ENCODE measurements at places on chromosomes 2 and 18.

GRCh38 chr2:73293534-73294171 is at the start of gene EGR4:
EGR4 (minus strand) TSS chr2:73293548; CDS start chr2:73293317, 231 bp downstream.
- DNase-seq, result peak; percentile 81

DNA sequence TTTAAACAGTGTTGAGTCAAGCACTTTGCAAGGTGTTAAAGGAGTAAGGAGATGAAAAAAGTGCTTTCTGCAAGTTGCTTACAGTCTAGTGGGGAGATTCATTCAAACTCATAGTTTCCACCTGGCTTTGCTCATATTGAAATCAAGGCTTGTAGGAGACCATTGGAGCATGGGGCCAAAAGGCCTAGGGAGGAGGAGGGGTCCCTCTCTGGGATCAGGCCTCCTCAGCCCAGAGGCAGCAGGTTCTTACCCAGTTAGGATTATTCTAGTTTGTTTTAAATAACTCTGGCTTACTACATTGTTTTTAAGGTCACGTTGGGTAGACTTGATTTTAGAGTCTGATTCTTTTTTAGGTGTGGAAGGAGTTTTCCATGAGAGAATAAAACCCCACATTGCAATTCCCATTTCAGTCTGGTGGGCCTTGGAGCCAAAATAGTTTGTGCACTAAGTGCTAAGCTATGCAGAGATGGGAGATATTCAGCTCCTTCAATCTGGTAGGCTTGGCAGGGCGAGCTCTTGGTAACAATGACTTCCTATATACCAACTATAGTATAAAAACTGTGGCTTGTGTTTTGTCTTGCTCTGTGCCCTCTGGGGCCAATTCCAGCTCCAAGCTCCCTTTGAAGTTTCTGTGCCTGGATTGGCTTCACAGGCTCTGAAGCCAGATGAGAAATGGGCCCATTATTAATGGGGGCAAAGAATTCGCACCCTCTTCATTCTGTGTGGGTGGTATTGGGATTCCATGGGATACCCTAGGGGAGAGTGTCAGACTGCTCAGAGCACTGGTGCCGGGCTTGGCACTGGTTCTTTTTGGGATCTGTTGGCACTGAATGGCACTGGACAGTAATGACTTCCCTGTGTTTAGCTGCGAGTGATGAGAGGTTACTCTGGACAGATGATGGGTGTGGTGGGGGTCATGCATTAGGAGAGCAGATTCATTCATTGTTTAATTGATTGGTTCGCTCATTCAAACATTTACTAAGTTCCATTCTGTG is 301.1 kb downstream of the MYCN start:
- DNase-seq, result no peak

DNA sequence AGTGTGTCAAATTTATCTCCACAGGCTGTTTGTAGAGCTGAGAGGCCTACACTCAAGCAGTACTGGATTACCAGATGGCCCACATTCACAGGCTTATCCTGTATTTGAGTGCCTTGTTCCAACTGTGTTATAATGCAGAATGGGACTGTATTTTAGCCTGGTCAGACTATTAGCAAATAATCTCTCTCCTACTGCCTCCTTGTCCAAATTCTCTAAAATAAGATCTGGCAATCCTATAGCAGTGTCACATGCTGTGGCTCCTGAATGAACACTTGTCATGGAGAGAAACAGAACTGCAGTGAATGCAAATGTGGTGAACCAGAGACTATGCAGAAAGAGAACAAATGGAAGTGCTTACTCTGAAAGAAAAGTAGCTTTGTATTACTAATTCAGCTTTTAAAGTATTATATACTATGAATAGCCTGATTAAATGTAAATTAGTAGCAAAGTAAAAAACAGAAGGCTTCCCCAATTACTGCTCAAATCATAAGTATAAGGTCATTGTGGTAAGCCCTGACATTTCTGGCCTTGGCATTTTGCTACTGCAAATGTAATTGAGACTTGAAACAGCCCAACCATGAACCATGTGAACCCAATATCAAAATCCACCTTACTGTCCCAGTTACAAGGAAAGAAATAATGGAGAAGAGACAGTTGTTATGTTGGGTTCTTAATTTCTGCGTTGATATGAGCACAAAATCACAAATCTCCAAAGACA is 80.0 kb downstream of the MAP4K3 start:
- no peak for DNase-seq

- no peak for DNase-seq
Observed at GRCh38 chr2:180776921-180777320, 203.5 kb upstream of the UBE2E3 start.

GRCh38 chr18:24189664-24190346 is 50.9 kb downstream of the CABYR start:
- no peak for DNase-seq

- DNase-seq, result no peak
Observed at GRCh38 chr18:68301441-68301840, 413.5 kb downstream of the TMX3 start.

DNA sequence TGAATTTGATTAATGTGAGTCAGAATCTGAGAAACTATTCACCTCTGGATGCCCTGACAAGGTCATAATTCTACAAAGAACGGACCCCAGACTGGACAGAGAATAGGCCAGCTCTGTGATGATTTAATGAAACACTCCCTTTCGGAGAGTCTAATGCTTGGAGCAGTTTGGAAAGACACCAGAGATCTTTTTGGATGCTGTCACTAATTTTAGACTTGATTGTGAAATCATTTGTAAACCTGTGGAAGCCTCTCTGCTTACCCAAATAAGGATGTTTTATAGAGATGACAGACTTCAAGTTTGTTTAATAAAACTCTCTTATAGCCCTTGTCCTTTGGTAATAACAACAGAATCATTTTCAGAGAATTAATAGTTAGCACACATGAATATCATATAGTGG is 83.5 kb downstream of the MYL12B start:
- DNase-seq, result no peak

GRCh38 chr2:58239243-58239925 is 1.7 kb downstream of the FANCL start:
- DNase-seq, result no peak

DNA sequence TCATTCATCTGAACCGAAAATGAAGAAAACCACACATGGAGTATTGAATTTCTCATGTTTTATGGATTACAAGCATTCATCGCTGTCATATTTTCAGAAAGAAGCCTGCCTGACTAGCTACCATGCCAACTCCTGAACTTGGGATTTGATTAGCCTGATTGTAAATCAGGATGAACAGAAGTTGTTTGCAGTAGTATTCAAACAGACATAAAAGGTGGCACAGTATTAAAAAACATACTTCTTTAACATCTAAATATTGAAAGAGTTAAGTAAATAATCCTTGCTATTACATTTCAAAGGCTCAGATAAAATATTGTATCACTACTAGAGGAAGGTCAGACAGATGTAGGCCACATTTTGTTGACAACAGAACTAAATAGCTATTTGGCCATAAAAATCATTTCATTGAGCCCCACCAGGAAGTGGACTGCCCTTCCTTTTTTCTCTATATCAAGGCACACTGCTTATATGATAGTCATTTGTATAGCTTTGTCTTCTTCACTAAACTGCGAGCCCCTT is 21.6 kb downstream of the SLC38A11 start:
- no peak for DNase-seq

GRCh38 chr18:51999351-51999750 is 340.6 kb upstream of the DCC start:
- no peak for DNase-seq

DNA sequence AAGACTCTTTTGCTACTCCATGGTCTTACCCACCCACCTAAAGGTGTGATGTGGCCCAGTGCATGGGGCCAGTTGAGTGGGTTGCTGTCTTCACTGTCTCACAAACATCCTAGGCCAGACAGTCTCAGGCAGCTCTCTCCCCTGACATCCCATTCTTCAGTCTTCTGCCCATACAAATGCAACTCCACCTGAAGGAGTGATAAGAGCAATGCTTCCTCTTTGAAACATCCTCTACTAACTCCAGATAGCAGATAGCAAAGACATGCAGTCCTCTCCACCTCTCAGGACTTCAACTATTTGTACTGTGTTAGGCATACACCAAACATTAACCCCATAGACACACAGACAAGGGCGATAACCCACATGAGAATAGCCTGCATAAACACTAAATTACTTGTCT is 71.3 kb downstream of the MTHFD2 start:
- DNase-seq, result no peak

DNA sequence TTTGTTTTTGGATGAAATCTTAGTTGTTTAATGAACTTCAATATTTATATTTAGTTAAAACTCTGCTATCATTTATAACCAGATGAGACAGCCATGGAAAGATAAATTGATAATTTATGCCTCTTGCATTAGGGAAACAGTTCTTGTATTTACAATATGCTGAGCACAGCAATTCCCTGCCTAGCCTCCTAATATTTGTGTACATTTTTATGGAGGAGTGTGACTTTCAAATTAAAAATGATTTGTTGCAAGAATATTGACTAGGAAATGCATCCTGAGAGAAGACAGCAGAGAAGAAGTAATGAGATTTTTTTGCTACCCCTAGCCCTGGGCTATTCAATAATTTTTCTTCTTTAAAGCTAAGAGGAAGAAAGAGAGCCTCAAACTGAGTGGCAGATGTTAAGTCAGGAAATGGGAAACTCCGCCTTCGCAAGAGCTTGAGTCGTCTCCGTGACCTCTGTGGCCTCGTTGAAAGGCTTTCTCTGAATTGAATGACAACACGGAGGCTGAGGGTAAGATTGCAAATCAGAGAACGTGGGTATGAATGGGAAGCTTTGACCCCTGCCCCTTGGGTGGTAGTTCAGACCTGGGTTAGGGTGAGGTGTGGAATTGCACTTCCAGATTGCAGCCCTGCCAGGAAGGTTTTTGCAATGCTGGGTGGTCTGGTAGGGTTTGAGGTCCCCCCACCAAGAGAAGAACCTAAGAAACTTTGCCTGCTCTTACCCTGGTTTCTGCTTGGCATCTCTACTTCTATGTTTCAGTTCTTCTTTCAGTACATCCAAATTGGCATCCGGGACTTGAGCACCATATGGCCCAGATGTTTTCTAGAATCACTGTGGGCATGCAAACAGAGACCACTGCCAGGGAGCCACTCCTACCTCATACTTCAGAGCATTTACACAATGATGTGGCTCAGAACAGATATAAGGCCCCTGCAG is 210.3 kb upstream of the RBMS1 start:
- DNase-seq, result peak; percentile 45

- DNase-seq, result no peak
Observed at GRCh38 chr2:72138921-72139381, 8.7 kb downstream of the CYP26B1 start.

GRCh38 chr2:188787021-188787657 is 187.0 kb upstream of the COL3A1 start:
- DNase-seq, result no peak

- DNase-seq, result no peak
Observed at GRCh38 chr2:222526480-222527277, 102.3 kb downstream of the SGPP2 start.

DNA sequence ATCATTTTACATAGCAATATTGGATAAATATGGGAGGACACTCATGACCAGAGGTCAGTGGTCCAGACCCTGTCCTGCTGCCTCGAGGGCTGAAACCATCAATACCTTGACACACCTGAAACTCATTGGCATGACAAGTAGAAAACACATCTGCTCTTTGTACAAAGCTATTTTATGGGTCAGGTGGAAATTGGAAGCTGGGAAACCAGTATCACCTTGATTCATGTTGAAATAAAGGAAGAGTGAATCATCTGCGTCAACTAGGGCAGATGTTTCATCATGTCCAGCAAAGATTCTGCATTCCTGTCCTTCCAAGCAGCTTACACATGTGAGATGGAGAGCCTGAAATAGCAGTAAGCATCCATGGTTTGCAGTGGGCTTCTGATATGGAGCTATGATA is 80.0 kb upstream of the ERBB4 start:
- no peak for DNase-seq

DNA sequence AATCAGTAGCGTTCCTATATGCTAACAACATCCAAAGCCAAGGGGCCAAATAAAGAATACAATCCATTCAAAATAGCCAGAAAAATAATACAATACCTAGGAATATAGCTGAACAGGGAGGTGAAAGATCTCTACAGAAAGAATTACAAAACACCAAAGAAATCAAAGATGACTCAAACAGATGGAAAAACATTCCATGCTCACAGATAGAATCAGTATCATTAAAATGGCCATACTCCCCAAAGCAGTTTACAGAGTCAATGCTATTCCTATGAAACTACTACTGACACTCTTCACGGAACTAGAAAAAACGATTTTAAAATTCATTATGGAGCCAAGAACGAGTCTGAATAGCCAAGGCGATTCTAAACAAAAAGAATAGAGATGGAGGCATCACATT is 57.4 kb downstream of the CCBE1 start:
- no peak for DNase-seq

DNA sequence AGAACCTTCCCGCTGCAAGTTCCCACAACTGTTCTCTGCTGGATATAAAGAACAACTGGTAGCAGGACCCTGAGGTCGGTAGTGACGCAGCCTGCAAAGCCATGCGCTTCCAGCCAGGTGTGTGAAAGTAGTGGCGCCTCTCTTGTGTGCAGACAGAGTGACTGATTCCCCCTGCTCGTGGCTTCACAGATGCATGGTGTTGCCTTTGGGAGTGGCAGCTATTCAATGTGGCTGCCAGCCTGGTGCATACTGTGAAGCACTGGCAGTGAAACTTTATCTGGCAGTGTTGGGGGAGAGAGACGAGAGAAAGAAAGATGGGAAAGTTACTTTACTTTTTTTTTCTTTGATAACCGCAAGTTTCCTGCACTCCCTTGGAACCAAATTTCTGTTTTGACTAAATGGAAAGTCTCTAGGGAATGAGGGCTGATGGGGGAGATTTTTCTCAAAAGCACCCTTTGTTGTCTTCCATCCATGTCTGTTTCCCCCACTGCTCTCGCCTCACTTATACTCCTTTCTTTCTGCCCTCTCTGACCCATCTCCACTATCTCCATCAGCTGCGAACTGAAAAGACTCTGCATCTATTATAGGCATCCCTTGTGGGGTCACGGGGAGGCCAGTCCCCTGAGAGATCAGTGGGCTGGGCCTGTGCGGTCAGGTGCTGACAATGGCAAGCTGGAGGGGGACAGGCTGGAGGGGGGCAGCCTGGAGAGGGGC is 90.0 kb upstream of the TNP1 start:
- DNase-seq, result no peak

- peak; percentile 78 for DNase-seq
Observed at GRCh38 chr2:204325468-204325867, 219.8 kb upstream of the PARD3B start.

DNA sequence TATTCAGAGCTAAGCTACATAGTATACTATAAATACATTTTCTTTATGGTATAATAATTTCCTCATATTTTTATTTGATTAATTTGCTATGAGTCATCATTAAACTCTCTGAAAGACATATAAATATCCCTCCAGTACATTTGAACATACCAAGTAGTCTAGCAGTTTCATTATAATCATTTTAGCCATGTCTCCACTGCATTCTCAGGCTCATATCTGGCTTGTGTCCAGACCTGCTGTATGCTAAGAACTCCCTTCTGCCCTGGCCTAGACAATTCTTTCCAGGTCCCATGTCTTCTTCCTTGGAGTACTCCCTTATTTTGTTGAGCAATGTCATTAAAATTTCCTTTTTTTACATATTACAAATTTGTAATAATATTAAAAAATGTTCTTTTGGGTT is 16.6 kb upstream of the DYNC1I2 start:
- DNase-seq, result no peak
